Stimulated activated naive CD8-positive, alpha-beta T cell treated with anti-CD3 and anti-CD28 coated beads, Interleukin-15, Interleukin-2, amounts not matched to agents 100 U/mL and 50 U/mL, for 24 hours (primary cell): ENCODE measurements at places on chromosomes 4 and X.

- no peak for DNase-seq
These were observed 11.4 kb downstream of the WDFY3 start for GRCh38 chr4:84954982-84955567.

DNA sequence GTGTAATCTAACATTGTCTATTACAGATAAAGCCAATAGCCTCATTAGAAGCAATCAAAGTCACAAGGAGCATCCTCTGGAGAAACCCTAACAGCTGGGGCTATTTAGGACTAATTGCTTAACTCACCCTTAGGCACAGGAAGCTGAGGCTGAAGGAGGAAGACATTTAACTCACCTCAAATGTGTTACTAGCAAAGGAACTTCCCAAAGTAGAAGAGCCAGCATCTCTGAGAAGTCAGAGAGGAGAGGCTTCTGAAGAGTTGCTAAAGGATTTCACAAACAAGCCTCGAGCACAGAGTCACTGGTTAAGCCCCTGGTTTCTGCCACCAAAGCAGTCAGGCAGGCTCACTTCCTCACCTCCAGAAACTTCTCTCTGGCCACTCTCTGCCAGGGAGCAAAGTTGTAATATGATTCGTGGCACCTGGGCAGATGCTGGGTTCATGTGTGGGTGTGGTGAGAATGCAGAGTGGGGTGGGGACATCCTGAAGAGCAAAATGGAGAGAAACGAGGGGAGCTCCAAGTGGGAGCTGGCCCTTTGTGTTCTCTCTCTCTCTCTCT lies 201.3 kb downstream of the HS6ST2 start:
- no peak for DNase-seq

- no peak for DNase-seq
These were observed 198.6 kb upstream of the AGA start for GRCh38 chr4:177640864-177641263.

DNA sequence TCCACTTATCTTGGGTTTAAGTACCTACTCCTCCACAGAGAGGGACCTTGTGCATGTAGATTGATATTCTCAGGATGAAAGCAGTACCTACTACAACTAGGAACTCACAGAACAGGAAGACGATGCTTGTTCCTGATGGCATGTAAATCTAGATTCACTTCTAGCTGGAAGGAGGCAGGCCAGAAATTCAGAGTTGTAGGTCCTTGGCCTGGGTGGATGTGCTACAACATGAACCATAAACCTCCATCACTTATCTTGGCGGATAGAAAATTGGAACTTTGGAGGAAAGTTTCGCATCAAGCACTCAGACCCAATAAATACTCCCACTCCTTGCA lies 9.3 kb upstream of the SMIM20 start:
- DNase-seq, result no peak

GRCh38 chrX:118360429-118361125 lies 14.7 kb downstream of the WDR44 start:
- no peak for DNase-seq

GRCh38 chr4:36209941-36210649 lies 34.2 kb downstream of the ARAP2 start:
- no peak for DNase-seq

- DNase-seq, result no peak
These were observed 122.1 kb downstream of the REELD1 start for GRCh38 chr4:146336410-146336807.

- DNase-seq, result no peak
These were observed 23.0 kb upstream of the PGM2 start for GRCh38 chr4:37803348-37803973.

DNA sequence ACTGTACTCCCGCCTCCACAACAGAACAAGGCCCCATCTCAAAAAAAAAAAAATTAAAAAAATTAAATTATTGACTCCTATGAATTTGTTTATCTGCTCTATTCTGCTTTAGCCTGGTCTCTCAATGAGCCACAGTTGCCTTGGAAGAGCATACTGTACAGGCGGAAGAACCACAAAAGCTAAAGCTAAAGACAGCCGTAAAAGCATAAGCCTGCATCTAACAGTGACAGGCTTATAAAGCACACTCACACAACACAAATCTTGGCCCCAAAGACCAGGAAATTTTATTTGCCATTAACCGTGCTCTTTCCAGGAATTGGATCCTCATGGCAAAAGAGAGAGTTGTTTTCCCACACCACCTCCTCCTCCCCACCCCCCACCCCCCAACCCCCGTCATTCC lies 53.5 kb upstream of the KLF3 start:
- no peak for DNase-seq

DNA sequence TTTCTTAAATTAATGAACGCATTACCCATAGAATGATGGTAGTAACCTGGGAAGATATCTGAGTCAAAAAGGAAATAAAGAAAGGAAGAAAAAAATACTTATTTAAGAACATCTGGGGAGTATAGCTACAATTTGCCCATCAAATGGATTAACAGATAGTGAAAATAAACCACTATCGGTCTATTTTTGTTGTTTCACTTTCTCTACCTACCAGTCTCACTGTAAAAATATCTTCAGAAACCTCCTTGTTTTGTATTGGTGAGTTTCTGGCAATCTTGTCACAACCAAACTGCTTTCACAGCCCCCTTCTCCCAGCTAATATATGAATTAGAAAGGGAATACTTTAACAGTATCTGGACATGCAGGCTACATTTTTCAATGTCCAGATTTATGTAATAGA lies 783.5 kb downstream of the STPG2 start:
- no peak for DNase-seq

DNA sequence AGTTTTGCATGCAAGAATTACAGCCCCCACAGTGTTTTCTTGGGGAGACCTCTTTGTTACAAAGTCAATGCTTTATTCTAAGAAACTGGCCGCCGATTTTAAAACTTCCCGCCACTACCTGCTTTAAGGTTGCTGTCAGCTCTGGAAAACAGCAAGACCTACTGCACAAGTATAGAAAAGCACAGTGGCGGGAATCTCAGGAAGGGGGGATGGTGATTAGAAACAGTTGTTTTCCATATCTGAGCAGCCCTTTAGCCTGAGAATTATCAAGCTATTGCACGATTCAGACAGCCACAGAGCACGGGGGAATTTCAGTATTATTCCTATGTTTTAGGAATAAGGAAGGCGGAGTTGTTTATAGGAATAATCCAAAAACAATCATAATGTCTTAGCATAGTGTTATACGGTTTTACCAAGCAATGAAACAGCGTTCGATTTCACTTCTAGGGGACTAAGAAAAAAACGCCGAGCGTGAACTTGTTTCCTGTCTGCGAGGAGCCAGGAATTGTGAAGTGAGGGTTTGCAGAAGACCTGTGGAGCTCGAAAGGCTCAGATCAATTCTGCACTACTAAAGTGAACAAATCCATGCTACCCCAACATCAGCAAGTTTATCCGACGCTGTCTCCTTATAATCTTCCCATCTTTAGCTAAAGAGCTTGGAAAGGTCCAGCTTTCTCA lies 81.3 kb downstream of the HMGN5 start:
- DNase-seq, result no peak

GRCh38 chr4:182901337-182901736 lies 15.8 kb downstream of the DCTD start:
- no peak for DNase-seq

DNA sequence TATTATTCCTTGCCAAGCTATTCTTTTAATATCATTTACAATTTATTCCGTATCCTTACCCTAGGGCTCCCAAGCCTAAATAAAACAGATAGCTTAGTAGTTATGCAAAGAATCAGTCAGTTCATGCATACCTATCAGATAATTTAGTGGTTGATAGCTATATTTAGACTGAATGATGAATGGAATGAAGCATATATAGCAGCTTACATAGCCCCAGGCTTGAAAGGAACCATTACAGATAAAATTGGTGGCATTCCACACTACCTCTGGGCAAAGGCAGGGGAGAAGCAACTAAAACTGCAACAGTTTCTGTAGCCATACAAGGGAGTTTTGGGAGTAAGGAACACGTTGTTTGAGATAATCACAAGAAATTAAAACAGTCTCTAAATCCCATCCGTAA lies 2.7 kb downstream of the ACE2 start:
- DNase-seq, result no peak

DNA sequence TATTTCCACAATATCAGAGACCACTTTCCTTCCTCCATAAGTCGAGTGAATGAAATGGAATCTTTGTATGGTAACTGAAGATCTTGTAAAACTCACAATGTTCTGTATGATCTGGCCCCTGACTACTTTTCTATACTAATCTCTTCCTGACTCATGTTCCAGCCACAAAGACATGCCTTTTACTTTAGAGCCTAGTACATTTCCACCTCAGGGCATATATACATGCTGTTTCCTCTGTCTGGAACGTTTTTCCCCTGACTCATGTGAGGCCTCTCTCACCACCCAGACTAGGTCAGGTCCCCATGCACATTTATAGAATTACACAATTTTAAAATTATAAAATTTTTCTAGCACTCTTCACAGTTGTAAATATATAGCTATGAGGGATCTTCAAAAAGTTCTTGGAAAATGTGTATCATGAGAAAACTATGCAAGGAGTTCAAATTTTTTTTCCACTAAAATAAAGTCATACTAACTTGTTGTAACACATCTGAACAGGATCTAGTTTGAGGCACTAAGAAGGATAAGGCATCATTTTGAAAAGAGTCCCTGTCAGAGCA lies 208.8 kb downstream of the SH2D1A start:
- no peak for DNase-seq

DNA sequence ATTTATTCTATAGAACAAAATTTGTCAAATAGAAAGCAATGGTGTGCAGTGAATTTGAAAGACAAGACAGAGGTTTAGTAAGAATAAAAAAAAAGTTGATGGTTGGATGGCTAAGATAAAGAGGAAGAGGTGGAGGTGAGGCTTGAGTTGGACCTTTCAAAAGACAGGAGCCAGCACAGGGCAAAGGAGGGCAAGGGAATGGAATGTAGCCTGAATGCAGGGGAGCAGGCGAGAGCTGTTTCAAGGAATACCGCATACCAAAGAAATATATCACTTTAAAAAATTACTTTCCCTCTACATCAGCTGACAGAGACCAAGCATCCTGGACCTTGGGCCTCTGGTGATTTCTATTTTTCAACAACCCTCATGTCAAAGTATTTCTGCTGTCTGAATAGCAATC lies 38.0 kb upstream of the CXXC4 start:
- DNase-seq, result no peak

- no peak for DNase-seq
These were observed 121.1 kb upstream of the SLC4A4 start for GRCh38 chr4:71217688-71218087.

DNA sequence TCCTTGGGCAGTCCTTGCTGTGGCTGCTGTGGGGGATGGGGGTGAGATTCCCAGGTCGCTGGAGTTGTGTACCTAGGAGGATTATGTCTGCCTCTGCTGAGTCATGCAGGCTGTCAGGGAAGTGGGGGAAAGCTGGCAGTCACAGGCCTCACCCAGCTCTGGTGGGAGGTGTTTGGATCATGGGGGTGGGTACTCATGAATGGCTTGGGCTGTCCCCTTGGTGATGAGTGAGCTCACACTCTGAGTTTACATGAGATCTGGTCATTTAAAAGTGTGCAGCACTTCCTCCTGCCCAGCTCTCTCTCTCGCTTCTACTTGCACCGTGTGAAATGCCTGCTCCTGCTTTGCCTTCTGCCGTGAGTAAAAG lies 24.6 kb upstream of the PDLIM3 start:
- DNase-seq, result no peak

DNA sequence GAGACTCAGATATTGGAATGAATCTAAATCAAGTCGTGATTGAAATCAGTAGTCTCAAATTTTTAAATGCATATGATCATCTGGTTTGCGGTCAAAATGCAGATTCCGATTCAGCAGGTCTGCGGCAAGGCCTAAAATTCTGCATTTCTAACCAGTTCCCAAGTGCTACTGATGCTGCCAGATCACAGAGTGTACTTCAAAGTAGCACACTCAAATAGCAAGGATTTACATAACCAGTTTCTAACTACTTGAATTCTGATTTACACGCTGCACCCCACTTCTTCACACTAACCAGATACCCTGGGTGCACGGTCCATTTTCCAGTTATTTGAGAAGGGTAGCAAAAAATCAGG lies 752 bp downstream of the MBTPS2 start:
- no peak for DNase-seq

GRCh38 chrX:109841257-109841656 lies 108.2 kb upstream of the ACSL4 start:
- no peak for DNase-seq

DNA sequence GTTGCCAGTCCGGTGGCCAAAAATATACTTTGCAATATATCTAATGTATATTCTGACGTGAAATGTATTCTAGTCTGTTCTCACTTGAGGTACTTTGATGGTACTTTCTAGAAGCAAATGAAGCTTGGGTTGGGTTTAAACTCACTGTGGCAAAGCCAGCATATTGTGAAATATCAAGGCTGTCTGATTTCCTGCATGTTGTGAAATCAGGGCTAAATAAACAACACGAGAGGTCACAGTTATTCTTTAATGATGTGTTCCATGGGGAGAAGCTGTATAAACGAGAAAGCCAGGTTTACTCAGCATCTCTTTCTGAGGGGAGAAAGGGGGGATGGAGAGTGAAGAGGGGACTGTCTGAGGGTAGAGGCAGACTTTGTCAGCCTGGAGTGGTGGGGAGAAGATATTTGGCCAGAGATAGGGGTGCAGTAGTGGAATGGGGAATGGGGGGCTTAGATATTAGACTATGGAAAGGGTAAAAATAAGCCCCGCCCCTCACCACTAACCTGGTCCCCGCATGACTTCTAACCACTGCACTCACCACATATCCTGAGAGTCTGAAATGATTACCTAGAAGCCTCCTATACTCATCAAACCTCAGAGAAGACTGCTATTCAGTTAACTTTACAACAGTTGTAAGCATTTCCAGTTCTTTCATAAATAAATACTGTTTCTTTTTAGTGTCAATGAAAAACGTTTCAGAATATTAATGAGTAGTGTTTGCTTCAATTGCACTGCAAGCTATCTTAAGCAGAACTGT lies 5.9 kb upstream of the SCARB2 start:
- no peak for DNase-seq

GRCh38 chr4:147219145-147219544 lies 261.8 kb upstream of the EDNRA start:
- DNase-seq, result no peak

DNA sequence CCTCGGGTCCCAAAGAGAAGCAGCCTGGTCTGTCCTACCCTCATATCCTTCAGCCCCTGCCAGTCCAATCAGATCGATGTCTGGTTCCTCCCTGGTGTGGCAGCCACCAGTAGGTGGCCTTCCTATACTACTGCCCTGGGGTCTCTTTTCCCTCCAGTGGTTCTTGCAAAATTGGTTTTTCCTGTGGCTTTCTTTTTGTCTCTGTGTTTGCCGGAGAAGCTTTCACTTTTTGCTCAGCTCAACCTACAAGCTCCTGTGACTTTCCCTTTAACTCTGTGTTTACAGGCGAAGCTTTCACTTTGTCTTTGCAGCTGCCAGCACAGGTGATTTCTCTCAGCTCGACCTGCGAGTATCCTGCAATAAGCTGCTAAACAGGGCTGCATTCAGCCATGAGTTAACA lies 46.8 kb downstream of the UGT2A3 start:
- no peak for DNase-seq

GRCh38 chr4:41507291-41507947 lies 30.5 kb upstream of the LIMCH1 start:
- no peak for DNase-seq

DNA sequence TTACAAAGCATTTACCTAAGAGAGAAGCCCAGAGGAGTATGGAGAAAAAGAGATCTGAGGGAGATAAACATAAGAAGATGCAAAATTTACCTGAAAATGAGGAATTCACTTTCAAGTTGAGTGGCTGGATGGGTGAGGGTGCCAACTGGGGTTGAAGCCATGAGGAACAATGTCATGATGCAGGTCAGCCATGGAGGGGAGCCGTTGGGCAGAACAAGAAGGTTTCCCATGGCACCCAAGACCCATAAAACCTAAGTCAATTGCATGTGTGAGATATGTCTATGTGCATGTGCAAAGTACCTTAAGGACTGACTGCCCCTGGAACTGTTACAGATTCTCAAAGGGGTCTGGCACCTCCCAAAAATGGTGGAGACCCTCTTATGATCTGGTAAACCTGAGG lies 46.6 kb upstream of the PRRG1 start:
- DNase-seq, result no peak
